Lung (tissue), 17 donors: ENCODE measurements at places on chromosomes 2 and 18. TPM values are rescaled to one million over a fixed set of nuclear protein-coding genes. Genes with fewer than 3 reads are reported as not detected.

DNA sequence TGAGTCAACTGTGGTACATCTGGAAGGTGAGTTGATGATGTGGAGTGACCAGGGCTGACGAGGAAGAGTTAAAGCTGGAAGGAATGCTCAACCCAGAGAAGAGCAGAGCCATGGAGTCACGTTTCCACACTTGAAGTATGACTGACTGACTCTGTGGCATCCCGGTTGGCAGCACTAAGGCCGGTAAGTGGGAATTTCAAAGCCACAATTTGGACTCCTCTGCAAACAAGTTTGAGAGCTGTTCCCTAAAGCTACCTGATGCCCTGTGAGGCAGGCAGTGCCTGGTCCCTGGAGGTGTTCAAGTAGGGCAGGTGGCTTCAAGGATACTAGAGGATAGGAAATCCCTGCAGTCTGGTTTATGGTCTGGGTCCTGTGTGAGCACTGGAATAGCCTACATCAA lies 69.3 kb upstream of the ITGB6 start:
- peaks cover 4% of the 10 kb centered on the region for H3K36me3 ChIP-seq
- H3K27ac ChIP-seq: peak overlapping the region; percentile 84
- H3K4me1 ChIP-seq: no peaks in the 10 kb centered on the region
- no peaks in the 10 kb centered on the region for H3K27me3 ChIP-seq
- H3K4me3 ChIP-seq: no peak overlapping the region

DNA sequence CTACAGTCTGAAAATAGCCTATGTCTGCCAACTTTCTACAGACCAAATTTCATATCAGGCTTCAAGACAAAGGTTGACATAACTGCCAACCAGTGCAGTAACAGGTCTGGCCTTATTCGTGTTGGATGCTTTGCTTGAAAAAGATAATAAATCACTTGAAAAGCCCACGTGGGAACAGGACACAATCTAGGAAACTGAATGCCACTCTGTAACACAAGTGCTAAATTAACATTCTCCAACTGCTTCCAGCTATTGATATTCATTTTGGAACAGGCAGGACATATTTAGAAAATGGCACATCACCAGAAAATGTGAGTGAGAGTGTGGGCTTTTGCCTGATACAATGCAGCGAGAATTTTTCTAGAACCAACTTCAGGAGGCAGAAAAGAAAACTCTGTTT lies 165.9 kb upstream of the CCDC150 start:
- no peaks in the 10 kb centered on the region for H3K27me3 ChIP-seq
- H3K27ac ChIP-seq: no peak overlapping the region
- H3K4me1 ChIP-seq: peaks cover 4% of the 10 kb centered on the region
- H3K4me3 ChIP-seq: no peak overlapping the region

GRCh38 chr2:188884046-188884445 lies 90.1 kb upstream of the COL3A1 start:
- no peaks in the 10 kb centered on the region for H3K4me1 ChIP-seq
- DNase-seq: peak; percentile 93
- no peaks in the 10 kb centered on the region for H3K36me3 ChIP-seq
- no peaks in the 10 kb centered on the region for H3K27me3 ChIP-seq
- no peak overlapping the region for H3K4me3 ChIP-seq
- no peak overlapping the region for H3K27ac ChIP-seq

GRCh38 chr2:16487686-16488085 lies 177.9 kb downstream of the CYRIA start:
- H3K4me3 ChIP-seq: no peak overlapping the region
- no peaks in the 10 kb centered on the region for H3K4me1 ChIP-seq
- H3K27me3 ChIP-seq: no peaks in the 10 kb centered on the region
- peak; percentile 79 for DNase-seq
- no peak overlapping the region for H3K27ac ChIP-seq

The SPHKAP gene
- total RNA-seq: 0.03 TPM

The PID1 gene
- total RNA-seq: 45.7 TPM
